ENCODE measurements at places on chromosomes 11 and 22. TPM values are rescaled to one million over a fixed set of nuclear protein-coding genes. Genes with fewer than 3 reads are reported as not detected.

CCDC157 gene
- total RNA-seq, result 2.5 TPM

DTX4 gene
- 0.16 TPM for total RNA-seq

DNA sequence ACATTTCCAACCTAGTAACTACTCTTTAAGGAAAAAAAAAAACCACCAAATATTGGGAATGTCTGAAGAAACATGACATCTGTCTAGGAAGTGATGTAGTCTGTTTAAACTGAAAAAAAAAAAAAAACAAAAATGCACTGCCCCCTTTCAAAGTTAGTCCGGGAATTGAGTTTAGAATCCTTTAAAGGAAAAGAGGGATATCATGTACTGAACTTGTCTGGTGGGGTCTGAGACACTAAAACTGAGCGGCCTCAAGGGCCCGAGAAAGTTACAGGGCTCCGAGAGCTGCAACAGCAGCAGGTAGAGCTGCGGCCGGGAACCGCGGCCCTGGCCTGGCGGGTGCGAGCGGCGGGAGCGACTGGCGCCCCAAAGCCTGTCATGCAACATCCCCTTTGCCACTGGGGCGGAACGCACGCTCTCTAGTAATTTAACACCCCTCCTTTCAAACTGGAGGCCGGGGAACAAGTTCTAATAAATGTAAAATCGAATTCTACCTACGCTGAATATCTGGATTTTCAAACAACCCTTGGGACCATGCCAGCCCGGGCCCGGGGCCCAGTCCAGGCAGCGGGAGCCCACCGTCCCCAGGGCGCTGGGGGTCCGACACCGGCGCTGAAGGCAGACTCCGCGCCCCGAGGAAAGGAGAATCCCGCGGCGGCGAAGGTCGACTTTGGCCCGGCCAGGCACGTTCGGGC lies 736 bp downstream of the RDX start:
- ATAC-seq, result peak; percentile 63

- ATAC-seq, result no peak
Measured at GRCh38 chr22:31583861-31584485, 78.0 kb downstream of the PISD start.

- no peak for ATAC-seq
Measured at GRCh38 chr11:15585602-15586331, 471.0 kb downstream of the INSC start.

DNA sequence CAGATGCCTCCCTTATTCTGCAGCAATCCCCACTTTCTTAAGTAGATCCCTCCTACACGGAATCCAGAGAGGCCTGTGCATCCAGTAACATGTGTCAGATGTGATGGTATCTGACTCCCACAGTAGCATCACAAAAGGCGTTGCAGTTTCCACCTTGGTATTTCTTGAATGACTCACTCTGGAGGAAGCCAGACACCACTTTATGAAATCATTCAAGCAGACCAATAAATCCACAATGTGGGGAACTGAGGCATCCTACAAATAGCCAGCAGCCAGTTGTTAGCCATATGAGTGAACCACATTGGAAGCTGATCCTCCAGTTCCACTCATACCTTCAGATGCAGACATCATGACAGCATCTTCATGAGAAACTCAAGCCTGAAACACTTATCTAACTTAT lies 798.1 kb downstream of the OPCML start:
- ATAC-seq, result peak; percentile 97

DNA sequence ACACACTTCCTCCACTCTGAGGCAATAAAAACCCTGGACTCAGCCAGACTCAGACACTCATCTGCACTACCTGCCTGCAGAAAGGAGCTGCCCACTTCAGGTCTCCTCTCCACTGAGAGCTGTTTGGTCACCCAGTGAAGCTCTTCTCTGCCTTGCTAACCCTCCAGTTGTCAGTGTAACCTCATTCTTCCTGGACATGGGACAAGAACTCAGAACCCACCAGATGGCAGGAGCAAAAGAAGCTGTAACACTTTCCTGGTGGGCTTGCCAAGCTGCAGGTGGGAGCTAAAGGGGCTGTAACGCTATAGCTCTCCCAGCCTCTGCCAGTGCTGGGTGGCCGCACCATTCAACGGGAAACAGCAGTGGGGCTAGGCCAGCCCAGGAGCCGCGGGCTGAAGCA lies 89.7 kb downstream of the CCDC73 start:
- ATAC-seq, result no peak

- no peak for ATAC-seq
Measured at GRCh38 chr11:294780-295179, 4.5 kb downstream of the IFITM5 start.

DNA sequence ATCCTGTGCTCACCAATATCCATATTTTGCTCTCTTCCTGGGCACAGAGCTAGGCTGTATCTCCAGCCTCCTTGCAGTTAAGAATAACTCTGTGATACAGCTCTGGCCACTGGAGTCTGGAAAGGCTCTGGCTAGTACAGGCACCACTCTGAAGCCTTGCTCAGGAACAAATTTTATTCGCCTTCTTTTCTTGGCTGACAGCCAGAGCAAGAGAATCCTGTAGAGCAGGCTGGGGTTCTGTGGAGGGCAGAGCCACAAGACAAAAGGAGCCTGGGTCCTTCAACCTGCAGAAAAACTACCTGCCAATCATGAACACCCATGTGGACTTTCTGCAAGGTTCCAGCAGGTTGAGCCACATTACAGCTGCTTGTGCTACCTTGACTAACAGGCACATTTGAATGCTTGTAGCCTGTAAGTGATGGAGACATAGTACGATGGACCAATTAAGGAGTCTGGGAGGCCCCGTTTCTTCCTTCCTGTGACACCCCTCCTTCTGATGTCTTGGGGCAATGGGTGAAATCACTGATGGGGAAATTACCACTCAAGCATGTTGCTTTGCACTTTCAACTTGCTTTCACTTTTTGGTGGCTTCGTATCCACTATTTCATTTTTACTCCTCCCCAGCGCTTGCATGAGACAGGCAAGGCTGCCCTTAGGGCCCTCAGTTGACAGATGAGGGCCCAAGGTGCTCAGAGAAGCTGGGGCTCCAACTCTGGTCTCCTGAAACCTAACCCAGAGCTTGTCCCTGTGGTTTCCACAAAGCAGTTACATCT lies 267.2 kb upstream of the SYN3 start:
- ATAC-seq, result no peak

- no peak for ATAC-seq
Measured at GRCh38 chr22:50118129-50118528, 28.3 kb downstream of the MOV10L1 start.

DNA sequence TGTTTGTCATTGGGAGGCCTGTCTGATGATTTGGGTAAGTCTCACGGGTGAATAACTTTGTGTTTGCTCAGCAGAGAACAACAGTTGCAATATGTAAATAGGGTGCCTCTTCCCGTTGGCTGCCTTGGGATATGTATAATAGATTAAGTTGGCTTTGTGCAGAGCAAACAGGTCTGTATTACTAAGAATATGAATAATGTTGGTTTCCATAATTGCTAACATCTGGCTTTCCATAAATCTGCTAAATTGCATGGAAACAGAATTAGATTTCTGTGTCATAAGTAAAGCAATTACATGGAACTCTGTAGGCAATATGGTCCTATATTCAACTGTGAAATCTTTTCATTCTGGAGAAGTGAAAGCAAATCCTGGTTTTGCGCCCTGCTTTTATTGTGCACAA lies 636.0 kb upstream of the ANO5 start:
- no peak for ATAC-seq

GRCh38 chr11:11520231-11521015 lies 101.4 kb downstream of the GALNT18 start:
- peak; percentile 22 for ATAC-seq

GRCh38 chr22:17115945-17116565 lies 5.1 kb downstream of the TMEM121B start:
- no peak for ATAC-seq

DNA sequence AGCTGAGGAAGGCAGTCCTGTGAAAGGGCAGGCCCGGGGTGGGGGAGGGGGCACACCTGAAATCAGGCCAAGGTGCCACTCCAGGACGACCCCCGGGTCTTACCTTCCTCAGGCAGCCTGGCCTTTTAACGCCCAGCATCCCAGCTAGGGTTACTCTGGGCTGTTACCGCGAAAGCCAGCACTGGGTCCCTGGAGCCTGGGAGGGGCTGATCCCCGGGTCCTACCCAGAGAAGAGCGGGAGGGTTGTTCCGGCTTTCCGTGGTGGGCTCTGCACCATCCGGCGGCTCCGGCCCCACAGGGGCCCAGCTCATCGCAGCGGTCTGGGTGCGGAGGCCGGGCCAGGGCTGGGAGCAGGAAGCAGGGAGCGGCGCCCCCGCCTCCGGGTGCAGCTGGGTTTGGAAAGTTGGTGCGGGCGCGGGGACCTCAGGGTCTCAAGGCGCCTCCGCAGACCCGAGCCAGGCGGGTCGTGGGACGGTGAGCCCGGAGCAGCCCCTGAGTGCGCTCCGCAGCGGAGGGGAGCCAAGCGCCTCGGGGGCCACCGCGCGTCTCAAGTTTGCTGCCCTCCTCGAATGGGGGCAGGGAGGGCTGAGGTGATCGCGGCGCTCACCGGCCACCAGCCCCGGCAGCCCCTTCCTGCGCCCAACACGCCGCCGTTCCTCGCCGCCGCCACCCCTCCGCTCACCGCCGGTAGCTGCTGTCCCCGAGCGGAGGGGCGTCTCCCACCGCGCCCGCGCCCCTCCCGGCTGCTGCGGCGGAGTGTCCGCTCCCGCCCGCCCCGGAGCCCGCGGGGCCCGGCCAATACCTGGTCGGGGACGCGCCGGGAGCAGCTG lies 831 bp downstream of the CHST1 start:
- ATAC-seq, result no peak

- no peak for ATAC-seq
Measured at GRCh38 chr11:92702037-92702804, 267.2 kb upstream of the MTNR1B start.

DNA sequence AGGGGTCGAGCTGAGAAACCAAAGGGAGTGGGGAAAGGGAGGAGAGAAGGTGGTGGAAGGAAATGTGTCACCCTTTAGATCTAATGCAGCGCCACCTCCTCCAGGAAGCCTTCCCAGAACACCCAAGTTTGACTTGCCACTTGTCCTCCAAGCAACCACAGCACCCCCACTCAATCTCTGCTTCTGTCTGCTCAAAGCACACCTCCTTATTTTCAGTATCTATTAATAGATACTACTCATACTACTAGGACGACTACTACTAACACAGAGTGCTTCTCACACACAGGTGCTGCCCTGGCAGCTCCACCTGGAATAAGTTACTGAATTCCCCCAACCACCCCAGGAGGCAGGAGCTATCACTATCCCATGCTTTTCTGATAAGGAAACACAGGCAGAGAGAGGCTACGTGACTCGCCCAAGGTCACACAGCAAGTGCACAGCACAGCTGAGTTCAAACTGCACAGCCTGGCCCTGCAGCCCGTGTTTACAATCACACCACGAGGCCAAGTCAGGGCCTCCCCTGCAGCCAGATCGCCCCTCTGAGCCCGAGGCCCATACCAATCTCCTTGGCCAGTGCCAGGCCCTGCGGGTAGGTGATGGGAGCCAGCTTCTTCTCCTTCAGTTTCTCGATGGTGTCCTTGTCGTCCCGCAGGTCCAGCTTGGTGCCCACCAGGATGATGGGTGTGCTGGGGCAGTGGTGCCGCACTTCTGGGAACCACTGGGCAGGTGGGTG lies 13.2 kb downstream of the RAC2 start:
- ATAC-seq, result peak; percentile 68

PYGM gene
- 4.7 TPM for total RNA-seq
